Right hindlimb (tissue), 1 donor: ENCODE measurements at places on chromosomes 2 and 18.

- DNase-seq = no peak
These were observed 148.0 kb downstream of the TPO start for GRCh38 chr2:1561259-1561658.

GRCh38 chr2:118878531-118879149 lies 31.2 kb upstream of the EN1 start:
- DNase-seq = no peak

- DNase-seq = no peak
These were observed 29.1 kb downstream of the GLS start for GRCh38 chr2:190909680-190910079.

DNA sequence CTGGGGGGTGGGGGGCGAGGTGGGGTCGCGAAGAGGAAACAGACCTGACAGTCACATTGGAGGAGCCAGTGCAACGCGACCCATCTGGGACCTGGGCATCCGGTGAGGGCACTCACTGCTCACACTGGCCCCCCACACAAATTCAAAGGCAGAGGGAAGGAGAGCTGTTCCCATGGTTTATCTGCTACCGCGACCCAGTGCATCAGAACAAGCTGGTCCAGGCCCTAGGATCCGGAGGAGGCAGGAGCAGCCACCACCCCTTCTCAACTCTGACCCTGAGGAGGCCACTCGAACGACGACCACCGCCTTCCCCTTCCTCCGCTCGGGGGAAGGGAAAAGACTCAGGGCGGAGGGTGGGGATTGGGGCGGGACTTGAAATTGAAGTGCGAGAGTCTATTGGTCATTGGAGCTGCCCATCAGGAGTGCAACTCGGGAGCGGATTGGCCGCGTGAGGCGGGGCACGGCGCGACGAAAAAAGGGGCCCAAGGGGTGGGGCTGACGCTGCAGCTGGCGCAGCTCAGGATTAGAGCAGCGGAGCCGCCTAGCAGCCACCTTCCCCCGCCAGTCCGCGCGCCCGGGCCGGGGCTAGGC lies at the start of gene CDK5R2:
Gene CDK5R2 (plus strand): TSS at position 526 of the 591 bp plus-strand sequence. CDS start 155 bp downstream, outside the sequence.
- DNase-seq = peak; percentile 88

GRCh38 chr2:23518481-23519333 lies 133.7 kb downstream of the KLHL29 start:
- DNase-seq = no peak

GRCh38 chr18:33873112-33873511 lies 295.1 kb downstream of the ASXL3 start:
- no peak for DNase-seq

DNA sequence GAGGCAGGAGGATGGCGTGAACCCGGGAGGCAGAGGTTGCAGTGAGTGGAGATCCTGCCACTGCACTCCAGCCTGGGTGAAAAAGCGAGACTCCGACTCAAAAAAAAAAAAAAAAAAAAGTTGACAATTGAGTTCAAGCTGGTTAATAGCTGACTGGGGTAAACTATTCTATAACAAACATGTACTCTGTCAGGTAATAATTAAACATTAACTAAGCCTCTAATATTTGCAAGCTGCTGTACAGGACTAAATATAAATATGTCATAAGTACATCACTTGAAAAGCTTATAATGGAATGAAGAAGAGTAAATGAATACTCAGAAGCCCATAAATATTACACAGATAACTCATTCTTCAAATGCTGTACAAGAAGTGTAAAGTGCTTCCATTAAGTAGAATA lies 190.4 kb upstream of the CRIM1 start:
- no peak for DNase-seq

GRCh38 chr2:173226899-173227698 lies 127.6 kb upstream of the CDCA7 start:
- no peak for DNase-seq

GRCh38 chr2:205909184-205909572 lies 176.8 kb downstream of the INO80D start:
- DNase-seq = no peak

DNA sequence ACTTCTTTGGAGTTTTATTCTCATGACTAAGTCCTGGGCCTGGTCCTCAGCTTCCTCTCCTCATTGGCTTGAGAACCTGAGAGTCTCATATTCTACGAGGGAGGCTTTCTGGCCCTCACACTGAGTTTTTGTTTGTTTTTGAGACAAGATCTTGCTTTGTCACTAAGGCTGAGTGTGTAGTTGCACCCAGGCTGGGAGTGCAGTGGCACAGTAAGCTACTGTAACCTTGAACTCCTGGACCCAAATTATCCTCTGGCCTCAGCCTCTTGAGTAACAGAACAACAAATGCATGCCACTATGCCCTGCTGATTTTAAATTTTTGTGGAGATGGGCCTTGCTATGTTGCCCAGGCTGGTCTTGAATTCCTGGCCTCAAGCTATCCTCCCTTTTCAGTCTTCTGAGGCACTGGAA lies 22.6 kb downstream of the PRKRA start:
- no peak for DNase-seq

DNA sequence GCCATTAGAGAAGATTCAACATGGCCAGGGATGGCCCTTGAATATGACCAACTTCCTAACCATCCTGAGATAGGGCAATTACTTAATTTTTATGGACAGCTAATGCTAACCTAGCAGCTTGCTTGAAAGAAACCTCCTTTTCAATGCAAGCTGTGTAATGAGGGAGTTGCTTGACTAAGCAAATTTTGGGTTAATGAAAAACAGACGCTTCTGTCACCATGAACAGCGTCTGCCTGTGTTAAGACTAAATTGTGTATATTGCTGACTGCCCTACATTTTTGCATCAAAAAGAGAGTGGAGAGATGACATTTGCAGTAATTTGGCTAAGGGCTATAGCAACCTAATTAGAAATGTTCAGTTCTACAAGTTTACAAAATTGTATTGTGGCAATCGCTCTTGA lies 319.2 kb upstream of the LRATD1 start:
- no peak for DNase-seq

DNA sequence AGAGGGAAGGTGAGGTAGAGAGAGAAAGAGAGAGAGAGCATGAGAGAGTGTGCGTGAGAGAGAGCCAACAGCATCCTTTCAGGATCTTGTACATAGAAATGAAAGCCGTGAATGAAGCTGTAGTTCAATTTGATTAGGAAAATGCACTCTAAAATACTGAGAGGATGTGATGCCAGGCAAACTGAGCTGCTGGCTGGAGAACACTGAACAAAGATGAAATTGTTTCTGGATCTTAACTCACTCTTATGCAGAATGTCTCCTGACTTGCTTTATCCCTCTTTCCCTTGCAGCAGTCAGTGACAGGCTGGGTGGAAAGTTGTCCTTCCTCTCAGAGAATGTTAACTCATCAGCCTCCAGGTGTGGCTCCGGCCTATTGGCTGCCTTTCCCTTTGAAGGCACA lies 10.7 kb downstream of the LYPD1 start:
- DNase-seq = no peak

DNA sequence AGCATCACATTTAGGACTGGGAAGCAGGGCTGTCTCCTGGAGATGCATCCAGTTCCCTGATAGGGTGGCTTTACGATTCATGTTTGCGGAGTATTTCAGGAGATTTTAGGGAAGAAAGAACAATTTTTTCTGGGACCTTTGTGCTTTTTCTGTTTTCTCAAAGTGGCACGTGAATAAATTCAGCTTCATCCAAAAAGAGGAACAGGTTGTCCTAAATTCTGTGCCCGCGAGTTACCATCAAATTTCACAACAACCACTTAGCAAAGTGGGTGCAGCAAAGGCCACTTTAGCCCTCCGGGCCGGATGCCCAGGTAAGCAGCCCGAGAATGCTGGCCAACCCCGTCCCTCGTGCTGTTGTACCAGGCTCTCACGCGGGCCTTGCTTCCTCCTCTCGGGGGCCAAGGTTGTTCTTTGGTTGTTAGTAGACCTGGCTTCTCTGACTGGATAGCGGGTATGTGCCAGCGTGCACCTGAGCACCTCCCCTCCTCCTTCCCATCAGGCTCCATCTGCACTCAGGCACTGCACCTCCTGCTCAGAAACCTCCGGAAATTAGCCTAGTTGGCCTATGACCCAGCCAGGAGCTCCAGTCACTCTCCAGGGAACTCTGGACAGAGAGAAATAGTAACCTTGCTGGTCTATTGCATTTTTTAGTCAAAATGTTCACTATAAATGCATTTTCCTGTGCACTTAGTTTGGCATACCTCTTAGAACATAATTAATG lies 83.0 kb downstream of the CMPK2 start:
- no peak for DNase-seq

DNA sequence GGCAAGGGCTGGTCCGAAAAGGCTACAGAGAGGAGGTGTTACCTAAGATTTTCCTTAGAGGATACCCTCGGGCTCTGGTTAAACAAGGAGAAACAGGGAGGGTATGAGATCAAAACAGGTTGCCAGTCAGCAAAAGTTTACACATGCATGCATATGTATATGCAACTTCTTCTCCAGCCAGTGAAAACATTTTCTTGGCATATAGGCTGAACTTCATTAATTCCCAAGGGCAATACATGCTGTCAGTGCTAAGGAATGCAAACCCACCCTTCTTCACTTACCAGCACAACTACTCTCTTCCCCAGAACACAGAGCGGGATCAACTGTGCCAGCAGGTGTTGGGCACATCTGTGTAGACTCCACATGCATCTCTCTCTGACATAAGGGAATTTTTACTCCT lies 176.0 kb downstream of the GFPT1 start:
- no peak for DNase-seq

DNA sequence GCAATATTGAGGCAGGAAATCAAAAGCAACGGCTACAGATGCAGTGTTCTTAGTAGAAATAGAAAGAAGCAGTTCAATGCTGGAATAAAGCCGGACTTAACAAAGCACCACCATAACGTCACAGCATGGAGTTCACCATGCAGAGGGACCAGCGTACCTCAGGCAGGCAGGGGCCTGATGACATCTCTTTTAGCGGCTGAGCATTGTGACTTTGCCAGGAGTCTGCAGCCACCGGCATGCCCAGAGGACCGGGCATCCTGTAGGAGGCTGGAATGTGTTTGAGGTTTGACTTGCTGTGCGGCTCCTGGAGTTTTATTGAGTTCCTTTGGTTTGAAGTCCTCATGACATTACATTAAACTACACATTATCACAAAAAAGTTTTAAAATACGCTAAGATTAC lies 139.8 kb downstream of the UXS1 start:
- no peak for DNase-seq

DNA sequence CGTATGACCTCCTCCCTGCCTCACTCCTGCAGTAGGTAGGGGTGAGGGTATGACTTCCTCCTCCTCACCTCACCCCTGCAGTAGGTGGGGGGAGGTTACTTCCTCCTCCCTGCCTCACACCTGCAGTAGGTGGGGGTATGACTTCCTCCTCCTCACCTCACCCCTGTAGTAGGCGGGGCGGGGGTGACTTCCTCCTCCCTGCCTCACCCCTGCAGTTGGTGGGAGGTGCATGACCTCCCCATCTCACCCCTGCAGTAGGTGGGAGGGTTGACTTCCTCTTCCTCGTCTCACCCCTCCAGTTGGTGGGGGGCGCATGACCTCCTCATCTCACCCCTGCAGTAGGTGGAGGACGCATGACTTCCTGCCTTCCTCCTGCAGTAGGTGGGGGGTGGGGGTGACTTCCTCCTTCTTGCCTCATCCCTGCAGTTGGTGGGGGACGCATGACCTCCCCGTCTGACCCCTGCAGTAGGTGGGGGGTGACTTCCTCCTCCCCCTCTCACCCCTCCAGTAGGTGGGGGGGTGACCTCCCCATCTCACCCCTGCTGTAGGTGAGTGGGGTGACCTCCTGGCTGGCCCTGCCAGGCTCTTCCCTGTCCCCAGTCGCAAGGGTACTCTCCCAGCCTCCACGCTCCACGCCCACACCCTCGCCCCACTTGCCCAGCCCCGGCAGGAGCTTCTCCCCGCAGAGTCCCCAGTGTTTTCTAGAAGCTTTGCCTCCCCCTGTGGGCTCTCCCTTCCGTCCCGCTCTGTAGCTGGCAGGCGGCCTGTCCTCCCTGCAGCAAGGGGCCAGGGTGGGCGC lies 39.3 kb downstream of the TSHZ1 start:
- DNase-seq = no peak

DNA sequence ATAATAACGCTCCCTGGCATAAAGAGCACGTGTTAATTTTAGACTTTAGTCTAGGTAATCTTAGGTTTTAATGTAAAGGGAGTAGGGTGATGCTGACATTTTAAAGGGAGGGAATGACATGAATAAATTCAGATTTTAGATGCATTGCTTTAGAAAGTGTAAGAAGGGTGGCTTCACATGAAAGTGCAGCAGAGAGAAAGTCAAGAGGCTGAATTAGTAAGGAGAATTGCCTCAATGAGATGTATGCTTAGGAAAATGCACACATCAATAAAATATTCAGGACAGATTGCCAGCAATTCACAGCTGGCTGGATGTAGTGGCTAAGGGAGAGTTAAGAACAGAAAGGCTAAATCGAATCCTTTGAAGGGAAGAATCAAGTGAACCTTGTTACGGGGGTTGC lies 165.5 kb upstream of the CDH19 start:
- DNase-seq = no peak

- no peak for DNase-seq
These were observed 19.3 kb upstream of the HPCAL1 start for GRCh38 chr2:10283106-10284062.

GRCh38 chr2:190173392-190173791 lies 110.9 kb upstream of the MSTN start:
- no peak for DNase-seq

DNA sequence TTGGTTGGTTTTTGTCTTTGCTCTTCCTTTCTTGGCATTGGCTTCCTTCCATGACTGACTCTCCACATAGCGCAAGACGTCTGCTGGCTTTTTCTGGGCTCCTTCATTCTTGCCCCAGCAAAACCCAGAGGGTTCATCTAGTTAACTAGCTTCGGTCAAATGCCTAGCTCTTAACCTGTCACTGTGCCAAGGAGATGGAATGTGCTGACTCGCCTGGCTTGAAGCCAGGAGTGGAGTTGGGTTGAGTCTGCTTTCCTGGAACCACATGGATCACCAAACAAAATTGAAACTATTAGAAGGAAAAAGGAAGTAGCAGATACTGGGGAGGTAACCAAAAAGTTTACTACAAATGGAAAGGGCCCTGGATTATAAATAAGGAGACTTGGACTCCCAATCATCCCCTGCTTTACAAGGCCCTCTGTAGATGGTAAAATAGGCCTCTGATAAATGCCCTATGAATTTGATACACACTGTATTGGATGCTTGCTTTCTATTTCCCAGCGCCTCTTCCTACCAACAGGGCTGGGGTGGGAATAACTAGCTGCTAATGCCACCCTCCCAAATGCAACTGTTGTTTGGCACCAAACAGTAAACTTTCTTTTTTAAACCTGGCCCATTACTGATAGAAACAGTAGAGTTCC lies 11.3 kb downstream of the MALT1 start:
- DNase-seq = peak; percentile 52

- no peak for DNase-seq
These were observed 42.0 kb upstream of the ACMSD start for GRCh38 chr2:134796373-134796772.
